ENCODE measurements at places on chromosomes 5 and 9. TPM values are rescaled to one million over a fixed set of nuclear protein-coding genes. Genes with fewer than 3 reads are reported as not detected.

- no peak for DNase-seq
Measured at GRCh38 chr5:89015409-89015808, 132.4 kb upstream of the MEF2C start.

GRCh38 chr5:127446626-127447025, 70.8 kb upstream of the PRRC1 start:
- DNase-seq, result no peak

DNA sequence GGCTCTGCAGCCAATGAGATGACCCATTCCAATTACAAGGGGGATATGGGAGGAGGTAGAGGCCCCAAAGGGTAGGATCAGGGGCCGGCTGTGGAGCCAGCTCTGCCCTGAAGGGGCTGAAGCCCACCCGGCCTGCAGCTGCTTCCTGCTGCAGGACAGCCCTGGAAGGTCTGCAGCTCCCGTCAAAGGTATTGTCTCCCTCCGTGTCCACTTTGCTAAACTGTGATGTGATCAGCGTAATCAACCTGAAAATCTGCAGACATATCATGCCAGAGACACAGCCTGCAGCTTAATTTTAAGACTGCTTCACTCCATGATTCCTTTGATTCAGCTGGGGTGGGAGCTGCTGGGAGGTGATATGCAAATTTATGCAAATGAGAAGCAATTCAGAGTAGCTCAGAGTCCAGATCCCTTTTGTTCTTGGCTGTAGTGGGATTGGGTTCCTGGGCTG, 90.7 kb downstream of the GADD45G start:
- no peak for DNase-seq

- no peak for DNase-seq
Measured at GRCh38 chr5:67983251-67984110, 232.1 kb upstream of the PIK3R1 start.

GRCh38 chr5:86977190-86977589, 290.5 kb upstream of the RASA1 start:
- DNase-seq, result no peak

DNA sequence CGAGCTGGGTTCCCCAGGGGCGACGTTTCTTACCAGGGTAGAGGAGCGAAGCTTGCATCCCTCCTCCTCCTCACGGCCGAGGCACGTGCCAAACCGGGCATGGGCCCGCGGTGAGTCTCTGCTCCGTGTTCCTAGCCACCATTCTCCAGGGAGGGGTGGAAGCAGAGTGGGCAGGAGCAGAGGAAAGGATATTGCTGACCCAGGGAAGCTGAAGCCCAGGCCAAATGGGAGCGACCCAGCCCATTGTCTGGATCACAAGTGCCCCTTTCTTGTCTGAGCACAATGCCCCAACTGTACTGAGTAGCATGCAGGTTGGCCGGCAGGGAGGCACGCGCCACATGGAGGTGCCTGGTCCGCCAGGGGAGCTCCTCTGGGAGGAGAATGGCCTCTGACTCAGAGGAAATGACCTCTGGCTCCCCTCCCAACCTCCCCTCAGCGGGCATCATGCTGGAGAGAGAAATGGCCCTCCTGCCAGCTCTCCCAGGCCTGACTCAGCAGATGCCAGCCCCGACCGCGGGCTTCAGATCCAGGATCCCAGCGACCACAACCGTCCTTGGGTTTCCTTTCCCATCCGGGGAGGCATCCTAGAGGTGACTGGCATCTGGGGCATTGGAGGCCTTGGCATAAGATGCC, 1.1 kb downstream of the PRR7 start:
- DNase-seq, result peak; percentile 77

DNA sequence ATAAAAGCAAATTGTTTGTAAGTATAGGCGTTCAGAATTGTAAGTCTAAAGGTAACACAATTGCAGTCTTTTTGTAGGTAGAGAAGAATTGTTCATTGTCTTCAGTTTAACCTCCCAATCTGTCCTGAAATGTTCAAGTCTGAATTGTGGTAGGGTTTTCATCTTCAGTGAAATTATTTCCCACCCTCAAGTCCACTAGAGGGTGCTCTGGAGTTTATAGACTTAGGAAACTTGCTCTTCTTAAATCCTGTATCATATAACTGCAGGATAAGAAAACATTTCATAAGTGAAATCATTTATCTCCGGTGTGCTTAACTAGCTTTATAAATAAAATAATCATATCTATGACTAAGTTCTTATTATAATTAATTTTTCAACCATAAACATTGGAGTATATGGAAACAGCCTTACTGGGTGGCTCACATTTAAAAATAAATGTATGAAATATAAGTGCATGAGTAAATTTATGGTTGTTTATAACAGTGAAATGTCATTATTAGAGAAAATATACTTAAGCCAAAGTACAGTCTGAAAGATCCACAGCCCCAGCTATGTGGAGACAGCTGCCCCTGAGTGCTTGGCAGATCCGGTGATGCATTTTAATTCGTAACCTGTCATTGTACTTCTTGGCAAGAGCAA, 182.4 kb upstream of the OTULINL start:
- no peak for DNase-seq

- no peak for DNase-seq
Measured at GRCh38 chr5:142613271-142613671, 72.6 kb downstream of the FGF1 start.

GRCh38 chr9:130839132-130840111, 4.4 kb downstream of the ABL1 start:
- DNase-seq, result no peak

- DNase-seq, result no peak
Measured at GRCh38 chr5:90440644-90441043, 31.1 kb upstream of the CETN3 start.

DNA sequence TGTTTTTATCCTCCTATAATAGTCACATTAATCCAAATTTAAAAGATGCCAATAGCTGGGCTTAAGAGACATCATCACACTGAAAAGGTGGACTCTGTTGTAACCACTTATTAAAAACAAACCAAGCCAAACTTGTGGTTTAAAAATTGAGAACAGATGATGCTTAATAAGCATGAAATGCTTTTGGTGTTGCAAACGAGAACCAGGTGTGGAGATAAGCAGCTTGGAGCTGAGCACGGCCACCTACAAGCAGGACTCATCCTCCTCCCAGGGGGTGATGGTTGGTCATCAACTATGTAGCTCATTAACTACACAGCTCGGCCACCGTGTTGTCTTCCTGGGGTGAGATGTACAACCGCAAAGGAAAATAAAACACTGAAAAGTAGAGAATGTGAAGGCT, 154.4 kb downstream of the NPR3 start:
- DNase-seq, result no peak

DNA sequence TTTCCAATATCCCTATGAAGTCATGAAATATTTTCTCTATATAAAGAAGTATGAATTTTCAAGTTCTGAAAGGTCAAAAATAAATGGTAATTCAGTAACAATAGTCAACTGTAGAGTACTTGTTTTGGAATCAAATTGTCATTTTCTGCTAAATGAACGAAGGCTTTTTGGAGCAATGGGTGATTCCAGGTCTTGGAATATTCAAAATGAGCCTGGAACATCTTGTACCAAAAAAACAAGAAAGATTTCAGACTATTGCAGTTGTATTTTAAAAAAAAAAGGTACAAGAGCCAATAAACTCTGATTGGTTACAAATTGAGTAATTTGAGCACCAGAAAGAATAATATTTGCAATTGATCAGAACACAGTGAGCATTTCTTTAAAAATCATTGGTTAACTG, 730.1 kb downstream of the DTWD2 start:
- no peak for DNase-seq

CACNA1B gene
- total RNA-seq, result 0.16 TPM

FOXD4 gene
- 0.28 TPM for total RNA-seq

CA9 gene
- 2.7 TPM for total RNA-seq

ENTPD2 gene
- 1.8 TPM for total RNA-seq

IL13 gene
- not detected for total RNA-seq

GPX8 gene
- 6.2 TPM for total RNA-seq

All from pancreas (tissue), 10 donors.